ENCODE measurements at places on chromosomes 2 and 18.

- DNase-seq = no peak
Measured at GRCh38 chr18:10559553-10560451, 34.0 kb downstream of the NAPG start.

- no peak for DNase-seq
Measured at GRCh38 chr18:22698711-22699110, 234.4 kb upstream of the RBBP8 start.

DNA sequence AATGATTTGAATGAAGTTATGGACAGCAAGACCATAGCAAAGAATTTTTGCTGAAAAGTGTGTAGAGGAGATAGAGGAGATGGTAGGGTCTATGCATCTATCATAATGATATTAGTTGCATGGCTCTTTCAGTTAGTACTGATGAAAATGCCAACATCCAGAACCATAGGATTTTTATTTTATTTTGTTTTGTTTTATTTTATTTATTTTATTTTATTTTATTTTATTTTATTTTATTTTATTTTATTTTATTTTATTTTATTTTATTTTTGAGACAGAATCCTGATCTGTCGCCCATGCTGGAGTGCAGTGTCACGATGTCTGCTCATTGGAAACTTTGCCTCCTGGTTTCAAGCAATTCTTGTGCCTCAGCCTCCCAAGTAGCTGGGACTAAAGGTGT, 1021.1 kb upstream of the ZEB2 start:
- DNase-seq = no peak

GRCh38 chr2:3759761-3760160, 56.4 kb downstream of the DCDC2C start:
- DNase-seq = no peak

- DNase-seq = no peak
Measured at GRCh38 chr2:16188261-16188890, 248.0 kb downstream of the MYCN start.

DNA sequence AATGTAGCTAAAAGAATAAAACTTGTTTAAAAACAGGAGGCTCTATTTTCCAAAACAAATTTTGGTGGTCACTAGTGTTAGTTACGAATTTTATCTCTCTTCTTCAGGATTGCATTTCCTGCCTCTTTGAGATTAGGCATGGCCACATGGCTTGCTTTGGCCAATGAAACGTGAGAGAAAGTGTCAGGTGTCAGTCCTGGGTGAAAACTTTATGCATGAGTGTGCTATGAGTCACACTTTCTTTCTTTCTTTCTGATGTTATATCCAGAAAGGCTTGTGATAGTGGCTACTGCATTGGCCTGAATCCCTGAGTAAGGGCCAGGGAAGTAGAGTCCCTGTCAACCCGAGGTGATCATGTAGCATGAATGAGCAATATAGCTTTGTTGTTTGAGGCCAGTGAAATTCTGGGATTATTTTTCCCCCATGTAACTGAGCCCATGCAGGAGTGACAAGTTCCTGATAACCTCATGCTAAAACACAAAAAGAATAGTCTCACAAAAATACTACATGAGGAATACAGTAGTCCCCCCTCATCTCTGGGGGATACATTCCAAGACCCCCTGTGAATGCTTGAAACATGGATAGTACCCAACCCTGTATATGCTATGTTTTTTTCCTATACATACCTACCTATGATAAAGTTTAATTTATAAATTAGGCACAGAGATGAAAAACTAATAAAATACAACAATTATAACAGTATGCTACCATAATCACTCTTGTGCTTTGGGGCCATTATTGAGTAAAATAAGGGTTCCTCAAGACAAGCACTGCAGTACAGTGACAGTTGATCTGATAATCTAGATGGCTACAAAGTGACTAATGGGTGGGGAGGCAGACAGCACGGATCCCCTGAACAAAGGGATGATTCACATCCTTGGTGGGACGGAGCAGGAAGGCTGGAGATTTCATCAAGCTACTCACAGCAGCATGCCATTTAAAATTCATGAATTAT, 109.5 kb downstream of the CDC42EP3 start:
- peak; percentile 37 for DNase-seq

DNA sequence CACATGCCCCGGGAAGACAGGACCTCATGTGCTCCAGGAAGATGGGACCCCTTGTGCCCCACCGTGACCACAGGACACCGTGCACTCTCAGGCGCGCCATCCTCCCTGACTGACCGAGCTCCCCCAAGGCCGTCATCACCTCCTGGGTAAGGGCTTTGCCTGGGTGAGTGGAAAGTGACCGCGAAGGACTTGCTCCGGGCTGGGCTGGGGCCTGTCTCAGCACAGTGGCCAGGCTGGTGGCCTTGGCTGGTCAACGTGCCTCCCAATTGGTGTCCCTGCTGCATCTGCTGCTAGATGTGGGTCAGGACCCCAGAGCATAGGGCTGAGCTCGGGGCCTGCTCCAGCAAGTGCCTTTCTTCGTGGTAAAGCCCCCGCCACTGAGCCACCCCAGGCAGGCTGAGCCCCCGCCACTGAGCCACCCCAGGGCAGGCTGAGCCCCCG, 69.7 kb upstream of the CTDP1 start:
- DNase-seq = no peak

DNA sequence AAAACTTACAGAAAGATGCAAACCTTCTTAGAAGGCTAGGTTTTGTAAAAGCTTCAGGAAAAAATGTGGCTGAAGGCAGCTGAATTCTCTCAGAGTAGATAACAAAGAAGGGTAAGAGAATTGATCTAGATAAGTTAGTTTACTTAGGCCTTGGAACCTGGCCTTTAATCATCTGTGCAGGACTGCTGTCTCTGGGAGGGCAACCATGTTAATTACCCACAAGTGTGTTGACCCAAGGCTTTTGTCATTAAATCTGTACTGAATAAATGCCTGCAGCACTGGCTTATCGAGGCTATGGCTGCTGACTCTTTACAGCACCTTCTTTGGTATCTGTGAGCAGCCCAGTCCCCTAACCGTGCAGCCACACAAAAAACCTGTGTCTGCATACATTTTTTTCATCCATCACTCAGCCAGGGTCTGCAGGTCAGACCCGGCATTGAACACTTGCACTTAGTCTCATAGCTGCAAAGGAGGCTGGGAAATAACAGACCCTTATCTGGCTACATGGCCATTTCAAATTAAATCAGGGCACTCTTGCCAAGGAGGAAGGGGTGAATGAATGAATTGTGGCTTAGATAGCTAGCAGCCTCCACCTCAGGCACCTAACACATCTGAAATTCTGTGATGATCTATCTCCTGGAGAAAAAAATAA, 120.2 kb upstream of the MSH2 start:
- no peak for DNase-seq

- no peak for DNase-seq
Measured at GRCh38 chr2:25333981-25334380, 7.7 kb downstream of the DNMT3A start.

GRCh38 chr2:239469106-239469960, 68.5 kb upstream of the HDAC4 start:
- no peak for DNase-seq

DNA sequence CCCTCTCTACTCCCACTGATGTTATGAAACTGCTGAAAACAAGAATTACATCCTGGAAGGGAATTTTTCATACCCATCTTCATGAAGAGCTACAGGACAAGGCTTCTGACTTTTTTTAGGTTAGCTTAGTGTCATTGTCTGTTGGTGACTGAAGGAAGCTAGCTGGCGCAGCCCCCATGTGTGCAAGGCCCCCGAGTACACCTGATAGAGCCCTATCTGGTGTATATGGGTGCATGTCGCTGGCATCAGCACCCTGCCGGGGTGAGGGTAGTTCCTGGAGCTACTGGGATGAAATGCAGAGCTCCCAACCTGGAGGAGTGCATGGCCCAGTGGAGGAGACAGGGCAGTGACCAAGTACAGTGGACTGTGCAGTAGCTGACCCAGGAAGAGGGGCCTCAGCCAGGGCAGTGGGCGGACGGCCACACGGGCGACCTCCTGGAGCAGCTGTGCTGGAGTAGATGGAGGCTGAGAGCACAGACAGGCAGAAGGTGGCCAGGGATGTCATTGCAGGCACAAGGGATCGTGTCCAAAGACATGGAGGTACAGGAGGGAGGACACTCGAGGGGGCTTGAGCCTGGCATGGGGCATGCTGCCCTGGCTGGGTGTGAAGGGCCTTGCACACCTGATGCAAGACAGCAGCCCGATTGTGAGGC, 12.1 kb downstream of the IMPA2 start:
- no peak for DNase-seq
